HS-5 (cell line): ENCODE measurements at places on chromosomes 12 and 14.

DNA sequence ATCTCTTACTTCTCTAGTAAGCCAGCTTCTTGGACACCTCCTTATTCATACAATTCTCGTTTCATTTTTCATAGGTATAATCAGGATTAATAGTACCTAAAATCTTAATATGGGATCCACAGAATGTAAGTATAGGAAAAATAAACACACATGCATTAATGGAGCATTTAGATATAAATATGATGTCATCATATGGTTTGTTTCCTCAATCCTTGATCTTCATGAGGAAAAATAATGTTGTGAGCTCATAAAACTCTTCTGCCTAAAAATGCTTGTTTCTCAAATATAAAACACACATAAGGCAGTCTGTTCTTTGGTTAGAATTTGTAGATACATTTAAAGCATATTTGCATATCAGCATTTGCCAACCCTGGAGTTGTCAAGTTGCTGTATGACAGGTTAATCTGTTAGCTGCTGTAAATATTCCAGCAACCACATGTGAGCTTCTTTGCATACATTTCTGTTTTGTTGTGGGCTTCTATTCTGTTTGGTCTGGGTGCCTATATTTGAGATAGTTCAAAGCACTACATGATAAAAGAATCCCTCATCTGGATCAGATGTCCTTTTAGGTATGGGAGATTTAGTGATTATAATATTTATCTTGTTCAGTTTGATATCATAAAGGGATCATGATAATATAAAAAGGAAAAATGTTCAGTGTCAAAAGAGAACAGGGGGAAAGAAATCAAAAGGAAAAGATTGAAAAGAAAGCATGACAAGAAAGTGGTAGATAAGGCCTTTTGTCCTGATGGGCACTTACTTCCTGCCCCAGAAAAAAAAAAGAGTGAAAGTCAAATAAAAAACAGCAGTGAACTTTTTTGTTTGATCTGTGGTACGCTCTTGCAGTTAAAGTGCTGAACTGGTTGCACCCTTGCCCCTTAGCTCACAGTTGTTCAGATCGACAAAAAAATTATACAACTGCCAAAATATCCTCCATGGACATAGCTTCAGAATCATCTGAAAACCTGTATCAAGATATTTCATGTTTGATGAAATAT is 68.6 kb downstream of the ACSS3 start:
- DNase-seq = no peak

DNA sequence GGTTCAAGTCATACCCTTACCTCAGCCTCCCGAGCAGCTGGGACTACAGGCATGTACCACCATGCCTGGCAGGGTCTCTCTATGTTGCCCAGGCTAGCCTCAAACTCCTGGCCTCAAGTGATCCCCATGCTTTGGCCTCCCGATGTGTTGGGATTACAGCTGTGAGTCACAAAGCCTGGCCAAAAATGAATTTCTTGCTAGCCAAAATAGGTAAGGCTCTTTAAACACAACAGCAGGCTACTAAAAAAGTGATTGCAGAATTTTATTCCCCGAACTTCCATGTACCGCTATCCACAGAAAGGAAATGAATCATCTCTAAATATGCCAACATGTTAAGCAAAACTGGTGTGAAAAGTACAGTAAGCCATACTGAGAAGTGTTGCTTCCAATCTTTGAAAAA is 50.6 kb downstream of the WDHD1 start:
- peak; percentile 68 for DNase-seq

DNA sequence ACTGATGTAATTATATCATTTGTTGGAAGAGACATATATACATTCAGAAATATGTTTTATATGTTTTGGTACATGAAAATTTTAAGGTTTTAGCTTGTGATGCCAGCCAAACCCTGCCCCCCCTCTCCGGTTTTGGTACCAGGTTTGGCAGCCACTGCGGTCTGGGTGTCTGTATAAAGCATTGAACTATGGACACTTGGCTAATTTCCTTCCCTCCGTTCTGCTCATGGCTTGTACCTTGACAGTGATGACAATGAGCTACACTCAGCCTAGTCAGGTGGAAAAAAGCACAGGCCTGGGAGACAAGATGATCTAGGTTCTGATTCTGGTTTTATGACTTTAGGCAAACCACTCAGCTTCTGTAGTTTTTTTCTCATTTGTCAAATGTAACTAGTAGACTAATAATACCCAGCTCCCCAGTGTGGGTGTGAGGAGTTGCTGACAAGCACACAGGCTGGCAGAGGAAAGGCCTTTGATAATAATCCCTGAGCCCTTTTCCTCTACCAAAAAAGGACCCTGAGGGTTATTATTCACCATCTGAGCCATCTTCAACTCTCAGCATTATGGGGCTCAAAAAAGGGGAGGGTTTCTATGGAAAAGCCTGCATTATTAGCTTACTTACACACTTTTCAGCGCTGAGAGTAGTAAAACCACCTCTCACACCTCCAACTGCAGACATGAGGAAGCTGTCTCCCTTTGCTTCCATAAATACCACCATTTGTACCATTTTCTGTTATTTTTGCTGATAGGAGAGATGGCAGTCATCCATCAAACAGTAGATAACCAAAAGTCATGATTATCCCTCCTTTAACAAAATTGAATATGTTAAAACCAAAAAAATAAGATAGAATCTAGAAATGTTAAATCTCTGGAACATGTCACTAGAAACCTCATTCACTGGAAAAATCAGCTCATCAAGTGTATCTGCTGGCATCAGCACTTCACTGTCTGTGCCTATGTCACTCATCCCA is 76.3 kb upstream of the PSMC1 start:
- DNase-seq = no peak

DNA sequence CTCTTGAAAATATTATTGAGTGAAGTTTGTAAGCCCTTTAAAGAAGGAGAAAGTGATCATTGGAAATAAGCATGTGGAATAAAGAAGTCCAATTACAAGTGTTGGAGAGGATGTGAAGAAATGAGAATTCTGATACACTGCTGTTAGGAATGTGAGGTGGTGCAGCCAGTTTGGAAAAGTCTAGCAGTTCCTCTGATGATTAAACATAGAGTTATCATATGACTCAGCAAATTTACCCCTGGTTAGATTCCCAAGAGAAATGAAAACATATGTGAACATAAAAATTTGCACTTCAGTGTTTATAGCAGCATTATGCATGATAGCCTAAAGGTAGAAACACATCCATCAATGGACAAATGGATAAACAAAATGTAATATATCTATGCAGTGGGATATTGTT is 319.9 kb downstream of the AEBP2 start:
- peak; percentile 72 for DNase-seq
